ENCODE measurements at places on chromosomes 16 and 17.

DNA sequence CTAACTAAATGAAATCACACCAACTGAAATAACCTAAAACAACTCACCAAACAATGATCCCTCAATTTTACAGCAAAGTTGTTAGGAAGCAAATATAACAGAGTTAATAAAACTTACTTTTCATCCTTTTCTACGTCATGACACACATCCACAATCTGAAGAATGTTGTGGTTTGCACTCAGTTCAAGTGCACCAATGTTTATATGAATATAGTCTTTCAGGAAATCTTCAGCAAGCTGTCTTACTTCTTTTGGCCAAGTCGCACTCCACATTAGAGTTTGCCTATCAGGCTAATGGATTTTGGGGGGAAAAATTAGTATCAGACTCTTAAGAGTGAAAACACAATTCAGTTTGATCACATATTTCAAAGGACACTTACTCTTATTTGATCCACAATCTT is 3.3 kb downstream of the DDX5 start:
- DNase-seq, result no peak

GRCh38 chr17:52170963-52171572 is 12.6 kb upstream of the CA10 start:
- peak; percentile 43 for DNase-seq

GRCh38 chr17:9343516-9343915 is 232.1 kb downstream of the STX8 start:
- no peak for DNase-seq

GRCh38 chr17:81403671-81404534 is 8.6 kb downstream of the BAHCC1 start:
- no peak for DNase-seq

DNA sequence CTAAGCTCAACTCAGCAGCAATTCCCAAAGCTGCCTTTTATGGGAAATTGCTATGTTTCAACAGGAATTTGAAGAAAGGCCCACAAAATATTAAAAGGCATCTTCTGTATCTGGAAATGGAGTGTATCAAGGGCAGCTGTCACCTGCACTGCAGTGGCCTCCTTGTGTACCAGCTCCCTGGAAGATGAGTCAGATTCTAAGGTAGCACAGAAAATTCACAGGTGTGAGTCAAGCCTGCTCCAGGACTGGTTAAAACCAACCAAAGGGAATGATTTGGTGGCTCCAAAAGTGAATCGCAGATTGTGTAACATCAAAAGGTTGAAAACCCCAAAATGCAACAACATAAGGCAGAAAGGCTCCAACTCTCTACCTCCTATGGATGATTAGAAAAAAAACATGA is 296.4 kb downstream of the GRIN2A start:
- DNase-seq, result no peak

DNA sequence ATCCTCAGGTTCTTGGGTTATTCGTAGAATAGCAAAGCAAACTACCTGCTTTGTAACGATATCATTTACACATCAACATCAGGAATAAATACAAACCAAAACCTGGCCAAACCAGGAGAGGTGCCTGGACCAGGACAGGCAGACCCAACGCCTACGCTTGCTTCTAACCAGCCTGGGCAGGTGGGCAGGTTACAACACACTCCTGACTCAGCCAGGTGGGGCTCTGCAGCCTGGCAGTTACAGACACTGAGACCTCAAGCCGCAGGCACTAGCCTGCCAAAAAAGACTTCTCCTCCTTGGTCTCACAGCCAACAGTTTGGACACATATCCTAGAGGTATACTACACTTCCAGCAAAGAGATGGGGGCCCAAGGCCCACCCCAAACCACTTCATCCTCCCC is 14.0 kb downstream of the ANKRD11 start:
- no peak for DNase-seq

DNA sequence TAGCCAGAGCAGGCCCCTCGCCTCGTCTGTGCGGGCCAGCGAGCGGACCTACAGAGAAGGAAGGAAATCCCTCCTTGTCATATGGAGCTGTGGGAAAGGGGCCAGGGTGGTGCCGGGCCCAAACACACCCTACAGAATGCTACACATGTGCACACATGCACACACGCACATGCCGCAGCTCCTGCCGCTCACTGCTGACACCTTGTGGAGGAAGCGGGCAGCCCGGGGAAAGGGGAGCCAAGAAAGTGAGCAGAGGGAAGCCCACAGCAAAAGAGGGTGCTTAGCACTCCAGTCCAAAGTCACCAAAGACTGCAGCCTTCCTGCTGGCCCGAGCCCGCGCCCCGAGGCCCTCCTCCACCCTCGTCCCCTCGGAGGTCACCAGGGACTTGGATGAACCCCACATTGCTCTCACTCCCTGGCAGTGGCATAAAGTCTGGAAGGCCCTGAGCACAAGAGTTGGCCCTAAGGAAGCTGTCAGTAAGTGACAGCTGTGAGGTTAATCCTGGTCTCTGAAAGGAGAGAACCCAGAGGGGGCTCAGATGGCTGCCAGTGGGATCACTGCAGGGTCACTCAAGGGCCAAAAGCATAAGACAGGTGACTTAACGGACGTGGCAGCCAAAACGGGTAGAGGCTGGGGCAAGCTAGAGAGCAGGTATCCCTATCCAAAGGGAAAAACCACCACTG is 68.2 kb downstream of the MYO18A start:
- DNase-seq, result no peak

- DNase-seq, result no peak
Measured at GRCh38 chr17:49549691-49550678, 25.7 kb upstream of the NXPH3 start.

- no peak for DNase-seq
Measured at GRCh38 chr17:82633343-82633742, 14.9 kb downstream of the WDR45B start.

GRCh38 chr17:42660692-42661345 is 1.7 kb downstream of the TUBG2 start:
- no peak for DNase-seq

DNA sequence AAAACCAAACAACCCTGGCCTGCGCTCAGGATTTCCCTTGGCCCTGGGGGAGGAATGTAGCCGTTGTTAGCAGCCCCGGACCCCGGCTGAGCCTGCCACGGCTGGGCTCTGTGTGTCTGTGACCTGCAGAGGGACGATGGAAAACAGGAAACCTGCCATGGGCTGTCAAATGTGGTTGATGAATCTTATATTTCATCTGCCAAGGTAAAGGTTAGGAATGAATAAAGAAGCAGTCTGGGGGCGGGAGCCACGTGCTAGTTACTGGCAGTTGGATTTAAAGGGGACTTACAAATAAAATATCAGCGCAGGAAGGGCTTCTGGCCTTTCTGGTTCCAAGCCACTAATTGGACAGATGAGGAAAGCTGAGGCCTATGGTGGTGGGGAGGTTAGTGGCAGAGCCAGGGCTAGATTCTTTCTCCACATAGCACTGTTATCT is at the start of gene KRT23:
TSS of gene KRT23 (minus strand) at position 263 of the 436 bp plus-strand sequence. CDS start 1,043 bp downstream, outside the sequence.
- no peak for DNase-seq

DNA sequence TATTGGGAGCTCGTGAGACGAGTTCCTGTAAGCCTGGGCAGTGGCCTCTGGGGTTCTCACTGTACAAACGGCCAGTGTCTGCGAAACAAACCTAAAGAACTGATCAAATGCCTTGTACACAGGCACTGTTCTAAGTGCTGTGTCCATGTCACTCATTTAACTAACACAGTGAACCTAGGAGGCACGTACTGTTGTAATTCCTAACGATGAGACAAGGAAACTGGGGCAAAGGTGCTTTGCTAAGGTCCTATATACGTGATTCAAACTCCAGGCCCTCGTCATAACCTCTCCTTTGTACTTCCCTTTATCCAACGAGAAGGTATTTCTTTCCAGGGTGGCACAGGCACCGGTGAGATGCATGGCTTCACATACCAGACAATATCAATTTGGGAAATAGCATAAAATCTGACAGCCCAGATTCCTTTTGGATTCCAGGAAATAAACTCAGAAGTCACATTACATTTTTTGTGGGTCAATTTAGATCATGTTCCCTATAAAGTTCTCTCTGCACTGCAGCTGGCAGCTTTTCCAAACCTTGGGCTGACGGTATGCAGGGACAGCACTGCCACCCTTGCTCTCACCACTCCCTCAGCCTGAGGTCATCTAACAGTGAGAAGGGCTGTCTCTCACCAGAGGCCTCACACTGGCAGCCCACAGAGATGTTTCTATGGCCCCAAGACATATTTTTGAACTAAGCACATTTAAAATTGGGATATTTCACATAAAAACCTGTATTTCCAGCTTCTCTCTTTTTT is 18.3 kb downstream of the GLYR1 start:
- DNase-seq, result no peak

DNA sequence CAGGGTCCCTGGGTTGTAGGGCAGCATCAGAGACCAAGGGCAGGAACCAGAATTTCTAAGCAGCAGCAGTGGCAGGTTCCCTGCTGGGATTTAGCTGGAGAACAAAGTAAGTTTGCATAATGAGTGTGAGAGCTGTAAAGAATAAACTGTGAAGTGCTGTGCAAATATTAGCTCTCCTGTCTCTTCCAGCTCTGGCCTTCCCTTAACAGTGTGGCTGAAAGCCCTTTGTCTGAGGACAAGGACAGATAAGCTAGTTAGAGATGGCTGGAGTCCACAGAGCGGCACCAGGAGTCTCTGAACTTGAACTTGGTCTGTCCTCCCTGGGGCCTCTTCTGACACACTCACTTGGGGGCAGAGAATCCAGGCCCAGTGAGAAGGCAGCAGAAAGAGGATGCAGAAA is 98.2 kb upstream of the WSCD1 start:
- peak; percentile 22 for DNase-seq

DNA sequence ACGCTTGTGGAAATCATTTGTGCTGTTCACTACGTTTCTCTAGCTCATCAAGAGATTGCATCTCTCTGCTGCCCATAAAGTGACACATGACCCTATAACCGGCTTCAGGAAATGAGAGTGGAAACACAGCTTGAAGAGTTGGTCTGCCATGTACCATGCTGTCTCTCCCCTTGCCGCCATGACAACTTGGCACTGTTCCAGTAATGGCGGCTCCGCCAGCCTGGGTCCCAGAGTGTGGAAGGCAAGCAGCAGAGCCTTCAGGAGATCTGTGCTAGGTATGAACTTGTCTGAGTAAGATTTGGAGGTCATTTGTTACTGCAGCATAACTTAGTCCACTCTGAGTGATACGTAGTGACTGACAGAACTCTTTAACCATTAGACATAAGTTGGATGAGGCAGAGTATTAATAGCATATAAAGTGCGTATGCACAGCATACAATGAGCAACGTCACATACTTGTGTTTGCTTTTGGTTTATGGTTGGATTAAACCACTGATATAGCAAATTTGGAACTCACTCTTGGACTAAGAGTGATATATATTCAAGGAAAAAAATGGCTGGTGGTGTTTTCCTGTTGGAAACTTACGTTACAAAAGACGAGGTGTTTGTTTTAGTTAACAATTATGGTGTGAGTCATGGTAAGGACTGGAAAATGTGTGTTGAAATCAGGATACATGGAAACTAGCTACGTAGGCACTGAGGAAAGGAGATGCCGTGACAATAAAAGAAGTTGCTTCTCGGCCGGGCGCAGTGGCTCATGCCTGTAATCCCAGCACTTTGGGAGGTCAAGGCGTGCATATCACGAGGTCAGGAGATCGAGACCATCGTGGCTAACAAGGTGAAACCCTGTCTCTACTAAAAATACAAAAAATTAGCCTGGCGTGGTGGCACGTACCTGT is 24.4 kb upstream of the PMP22 start:
- DNase-seq, result peak; percentile 79

DNA sequence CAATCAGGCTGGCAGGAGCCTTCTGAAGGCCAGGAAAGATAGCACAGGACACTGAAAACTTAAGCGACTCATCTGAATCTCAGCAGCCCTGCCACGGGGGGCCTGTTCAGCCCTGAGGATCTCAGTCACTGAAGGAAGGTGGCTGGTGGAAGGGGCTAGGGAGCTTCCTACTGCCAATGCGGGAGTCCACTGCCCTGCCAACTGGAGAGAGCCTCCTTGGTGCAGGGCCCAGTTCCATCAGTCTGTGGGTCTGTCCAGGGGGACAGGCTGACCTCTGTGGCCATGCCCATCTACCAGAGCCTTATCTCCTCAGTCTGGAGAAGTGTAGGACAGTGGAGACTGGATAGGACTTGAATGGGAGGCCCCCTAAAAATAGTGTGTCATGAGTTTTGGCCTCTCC is 1851.6 kb downstream of the TP53TG3F start:
- no peak for DNase-seq

GRCh38 chr17:39001703-39002637 is 34.8 kb upstream of the FBXO47 start:
- DNase-seq, result no peak

- no peak for DNase-seq
Measured at GRCh38 chr17:63345611-63346010, 100.5 kb downstream of the CYB561 start.

- no peak for DNase-seq
Measured at GRCh38 chr17:21510686-21511362, 134.7 kb downstream of the KCNJ12 start.

Data from SHP77 treated with DMSO at 0.1 percent for 48 hours (cell line).